Inflammatory macrophage treated with lipopolysaccharide for 4 hours (primary cell): ENCODE measurements at places on chromosomes 1 and 21.

- DNase-seq, result no peak
Measured at GRCh38 chr1:234836776-234837357, 226.9 kb upstream of the IRF2BP2 start.

- no peak for DNase-seq
Measured at GRCh38 chr1:20887246-20887645, 100.1 kb upstream of the HP1BP3 start.

GRCh38 chr1:228163007-228163753 is 2.4 kb upstream of the IBA57 start:
- DNase-seq, result peak; percentile 32

DNA sequence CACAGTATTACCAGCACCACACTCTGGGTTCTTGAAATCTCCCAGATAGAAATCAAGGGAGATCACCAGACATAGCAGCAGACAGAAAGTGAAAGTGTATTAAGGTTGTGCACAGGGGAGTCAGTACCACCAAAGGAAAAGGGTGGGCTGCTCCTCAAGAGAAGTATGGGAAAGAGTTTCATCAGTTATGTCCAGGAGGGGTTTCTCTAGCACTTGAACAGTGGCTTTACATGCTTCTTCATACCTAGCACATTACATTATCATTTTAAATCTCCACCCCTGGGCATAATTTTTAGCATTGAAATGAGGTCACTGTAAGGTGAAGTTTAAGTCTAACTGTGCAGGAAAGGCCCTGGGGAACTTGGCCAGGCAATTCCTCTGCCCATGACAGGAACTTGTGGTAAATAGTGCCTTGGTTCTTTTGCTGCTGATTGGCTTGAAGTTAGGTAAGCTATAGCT is 601.0 kb downstream of the NUF2 start:
- no peak for DNase-seq

GRCh38 chr1:44973645-44974044 is 12.8 kb downstream of the EIF2B3 start:
- DNase-seq, result no peak

GRCh38 chr1:206979379-206980043 is 9.3 kb upstream of the FCAMR start:
- DNase-seq, result peak; percentile 47

DNA sequence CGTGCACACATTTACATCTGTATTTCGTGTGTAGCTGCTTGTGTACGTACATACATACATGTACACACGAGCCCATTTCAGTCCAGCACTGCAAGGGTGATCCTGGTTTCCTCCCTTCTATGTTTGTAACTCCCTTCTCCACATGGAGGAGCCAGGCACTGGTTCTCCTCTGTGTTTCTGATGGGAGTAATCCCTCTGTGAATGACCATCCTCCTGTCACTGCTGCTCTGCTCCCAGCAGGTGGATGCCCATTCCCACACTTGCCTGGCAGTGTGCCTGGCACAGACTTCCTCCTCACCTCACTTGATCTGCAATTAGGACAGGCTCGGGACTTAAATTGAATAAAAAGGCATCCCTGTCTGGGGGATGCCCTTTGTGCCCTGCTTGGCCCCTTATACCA is 37.1 kb downstream of the TRAPPC10 start:
- no peak for DNase-seq

- no peak for DNase-seq
Measured at GRCh38 chr1:243705585-243705984, 144.5 kb downstream of the AKT3 start.

- no peak for DNase-seq
Measured at GRCh38 chr1:100358210-100358609, 5.9 kb downstream of the CDC14A start.

DNA sequence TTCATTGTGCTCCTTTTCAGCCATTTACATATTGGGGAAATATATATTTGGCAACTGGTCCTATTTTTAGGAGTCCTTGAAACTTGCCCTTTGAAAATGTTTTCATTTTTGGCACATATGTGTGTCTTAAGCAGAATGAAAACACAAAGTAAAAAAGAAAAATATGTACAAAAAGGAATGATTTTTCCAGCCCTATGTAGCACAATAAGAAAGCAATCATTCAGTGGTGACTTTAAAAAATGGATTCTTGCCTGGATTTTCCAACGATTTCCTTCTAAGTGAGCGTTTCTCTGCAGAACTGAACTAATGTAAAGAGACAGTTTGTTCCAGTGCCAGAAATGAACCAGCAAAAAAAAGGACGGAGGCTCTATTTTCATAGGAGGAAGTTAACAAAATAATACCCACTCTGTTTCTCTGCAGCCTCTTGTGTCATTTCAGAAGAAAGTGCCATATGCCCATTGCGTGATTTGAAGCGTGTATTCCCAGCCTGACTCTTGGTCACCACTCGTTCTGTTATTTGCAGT is 340.1 kb downstream of the SETD4 start:
- DNase-seq, result peak; percentile 65

DNA sequence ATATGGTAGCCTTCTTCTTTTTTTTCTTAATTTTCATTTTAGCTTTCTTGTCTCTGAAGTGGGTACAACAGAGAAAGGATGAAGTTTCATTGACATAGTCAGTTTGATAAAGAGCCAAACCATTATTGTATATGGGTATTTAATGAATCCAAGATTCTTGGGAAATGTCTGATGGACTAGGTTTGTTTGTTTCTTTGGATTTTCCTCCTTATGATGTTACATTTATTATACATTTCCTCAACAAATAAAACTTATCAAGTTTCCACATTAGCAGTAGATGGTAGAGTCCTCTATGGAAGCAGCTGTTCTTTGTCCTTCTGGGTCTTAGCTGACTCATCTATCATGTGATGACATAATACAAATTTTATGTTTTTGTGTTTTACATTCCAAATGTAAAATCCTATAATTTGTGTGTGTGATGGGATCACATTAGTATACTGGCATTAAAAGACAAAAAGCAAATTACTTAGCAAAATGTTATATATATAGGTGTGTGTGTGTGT is 6.0 kb downstream of the COL24A1 start:
- no peak for DNase-seq

GRCh38 chr21:41650526-41651145 is 116.2 kb downstream of the RIPK4 start:
- no peak for DNase-seq

- no peak for DNase-seq
Measured at GRCh38 chr21:14913638-14914037, 151.2 kb downstream of the NRIP1 start.

DNA sequence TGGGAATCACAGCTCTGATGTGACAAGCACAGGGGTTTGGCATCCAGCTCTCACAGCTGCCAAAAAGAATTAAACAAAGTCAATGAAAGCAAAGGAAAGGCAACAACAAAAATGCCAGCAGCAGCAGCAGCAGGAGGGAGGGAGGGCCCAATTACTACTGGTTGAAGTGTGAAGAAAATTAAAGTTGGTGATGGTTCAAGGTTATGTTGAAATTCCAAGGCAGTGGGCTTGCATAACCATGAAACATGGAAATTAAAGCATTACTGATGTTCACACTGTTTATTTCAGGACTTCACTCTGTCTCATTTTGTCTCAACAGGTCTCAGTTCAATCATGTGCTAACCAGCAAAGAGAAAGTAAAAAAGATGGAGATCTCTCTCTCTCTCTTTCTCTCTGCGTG is 220.3 kb upstream of the LYPLAL1 start:
- no peak for DNase-seq

- DNase-seq, result no peak
Measured at GRCh38 chr1:232346844-232347243, 283.1 kb downstream of the SIPA1L2 start.

DNA sequence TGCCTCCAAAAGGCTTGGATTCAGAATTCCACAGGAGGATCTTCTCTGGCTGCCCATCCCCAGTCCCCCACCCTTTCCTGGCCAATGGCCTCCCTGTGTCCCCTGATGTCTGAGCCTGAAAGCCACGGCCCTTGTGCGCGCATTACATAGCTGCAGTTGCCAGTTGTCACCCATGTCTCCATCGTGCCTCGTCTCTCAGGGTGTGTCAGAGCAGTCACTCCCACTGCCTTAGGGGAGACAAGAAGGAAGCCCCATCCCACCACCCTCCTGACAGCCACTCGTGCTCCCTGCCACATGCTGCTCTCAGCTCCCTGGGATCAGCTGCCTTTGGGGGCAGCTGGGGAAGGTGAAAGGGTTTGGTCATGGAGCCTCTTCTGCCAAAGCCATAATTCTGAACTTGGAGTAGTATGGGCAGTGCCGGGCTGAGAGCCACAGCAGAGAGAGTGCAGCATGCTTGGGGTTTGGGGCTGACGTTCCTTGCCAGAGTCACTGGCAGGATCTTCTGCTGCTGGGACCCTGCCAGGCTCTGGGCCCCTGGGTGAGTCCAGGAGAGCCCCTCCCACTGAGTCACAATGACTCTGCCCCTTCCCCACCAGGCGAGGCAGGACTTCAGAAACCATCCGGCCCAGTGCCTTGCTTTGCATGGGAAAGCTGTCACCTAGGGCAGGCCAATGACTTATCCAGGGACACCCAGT is 285.9 kb upstream of the VAMP3 start:
- no peak for DNase-seq

- DNase-seq, result peak; percentile 94
Measured at GRCh38 chr1:181112071-181112929, 23.8 kb downstream of the IER5 start.
